ENCODE measurements at places on chromosomes 11 and 22.

DNA sequence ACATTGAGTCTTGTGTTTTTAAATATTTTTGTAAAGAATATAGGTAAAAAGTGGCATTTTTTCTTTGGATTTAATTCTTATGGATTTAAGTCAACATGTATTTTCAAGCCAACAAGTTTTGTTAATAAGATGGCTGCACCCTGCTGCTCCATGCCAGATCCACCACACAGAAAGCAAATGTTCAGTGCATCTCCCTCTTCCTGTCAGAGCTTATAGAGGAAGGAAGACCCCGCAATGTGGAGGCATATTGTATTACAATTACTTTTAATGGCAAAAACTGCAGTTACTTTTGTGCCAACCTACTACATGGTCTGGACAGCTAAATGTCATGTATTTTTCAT, 333 bp upstream of the CD3E start:
- DNase-seq = no peak

- DNase-seq = no peak
Observed at GRCh38 chr11:12696911-12697581, 22.8 kb downstream of the TEAD1 start.

DNA sequence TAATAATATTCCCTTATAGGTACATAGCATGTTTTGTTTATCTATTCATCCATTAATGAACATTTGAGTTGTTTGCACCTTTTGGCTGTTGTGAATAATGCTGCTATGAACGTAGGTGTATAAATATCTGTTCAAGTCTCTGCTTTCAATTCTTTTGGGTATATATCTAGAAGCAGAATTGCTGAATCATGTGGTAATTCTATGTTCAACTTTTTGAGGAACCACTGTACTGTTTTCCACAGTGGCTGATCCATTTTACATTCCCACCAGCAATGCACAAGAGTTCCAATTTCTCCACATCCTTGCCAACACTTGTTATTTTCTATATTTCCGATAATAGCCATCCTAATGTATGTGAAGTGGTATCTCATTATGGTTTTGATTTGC, 51.2 kb upstream of the CWF19L2 start:
- no peak for DNase-seq

GRCh38 chr11:129333873-129334272, 41.8 kb upstream of the BARX2 start:
- no peak for DNase-seq

- no peak for DNase-seq
Observed at GRCh38 chr11:13884158-13884799, 78.2 kb upstream of the SPON1 start.

DNA sequence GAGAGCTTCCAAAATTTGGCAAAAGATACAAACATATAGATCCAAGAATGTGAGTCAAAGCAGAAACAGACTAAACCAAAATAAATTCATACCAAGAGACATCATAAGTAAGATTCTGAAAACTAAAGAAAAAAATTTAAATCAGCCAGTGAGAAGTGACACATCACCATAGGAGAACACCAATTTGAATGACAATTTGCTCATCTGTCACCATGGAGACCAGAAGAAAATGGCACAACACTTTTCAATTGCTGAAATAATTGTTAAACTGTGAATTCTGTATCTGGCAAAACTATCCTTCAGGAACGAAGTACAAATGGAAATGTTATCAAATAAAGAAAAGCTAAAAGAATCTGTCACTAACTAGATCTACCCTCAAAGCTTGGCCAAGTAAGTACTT, 864.3 kb downstream of the BRD1 start:
- no peak for DNase-seq

DNA sequence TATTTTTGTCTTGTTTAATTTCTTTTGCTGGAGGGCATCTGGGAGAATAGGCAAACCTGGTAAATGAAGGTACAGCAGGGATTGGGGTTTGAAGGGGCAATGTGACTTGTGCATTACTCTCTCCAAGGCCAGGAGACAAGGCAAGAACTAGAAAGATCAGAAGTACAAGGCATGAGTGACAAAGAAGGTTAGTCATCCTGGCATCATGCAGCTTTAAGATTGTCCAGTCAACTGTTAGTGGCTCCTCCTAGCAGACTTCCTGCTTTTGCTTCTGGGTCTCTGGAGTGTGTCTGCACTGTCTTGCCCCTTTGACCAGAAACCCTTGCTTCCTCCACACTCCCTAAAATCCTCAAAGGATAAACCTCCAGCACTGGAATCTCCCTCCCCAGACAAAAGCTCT, 27.2 kb upstream of the GLYATL1 start:
- DNase-seq = no peak

DNA sequence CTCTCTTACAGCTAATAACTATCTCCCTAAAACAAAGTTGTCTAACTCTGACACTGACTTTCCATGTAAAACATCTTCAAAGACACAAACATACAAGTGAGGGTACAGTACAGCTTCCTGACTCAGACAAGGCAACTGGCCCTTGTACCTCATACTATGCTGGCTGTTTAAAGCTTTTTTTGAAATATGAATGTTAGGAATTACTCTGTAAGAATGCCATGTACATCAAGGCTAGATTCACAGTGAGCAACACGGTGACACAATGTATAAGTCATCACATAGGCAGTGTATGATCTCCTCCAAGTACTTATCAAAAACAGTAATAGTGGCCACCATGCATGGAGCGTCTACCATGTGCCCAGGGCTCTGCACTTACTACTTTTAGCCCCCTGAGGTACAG, 28.6 kb downstream of the ALG8 start:
- DNase-seq = no peak

DNA sequence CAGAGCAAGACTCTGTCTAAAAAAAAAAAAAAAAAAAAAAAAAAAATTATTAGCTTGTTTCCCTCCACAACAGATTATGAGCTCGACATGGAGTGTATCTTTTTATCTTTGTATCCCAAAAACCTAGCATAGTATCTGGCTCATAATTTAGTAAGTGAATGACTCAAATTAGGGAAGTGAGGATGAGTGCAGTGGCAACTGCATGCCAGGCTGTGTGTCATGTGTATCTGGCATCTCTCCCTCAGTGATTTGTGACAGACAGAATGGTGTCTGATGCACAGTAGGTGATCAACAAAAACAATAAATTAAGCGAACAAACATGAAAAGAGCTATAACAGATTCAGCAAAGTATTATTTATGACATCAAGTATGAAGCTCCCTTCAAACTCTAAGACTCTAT, 7.2 kb downstream of the STK33 start:
- DNase-seq = no peak

GRCh38 chr11:111454561-111455192, 57.5 kb downstream of the BTG4 start:
- DNase-seq = peak; percentile 48

GRCh38 chr11:61963016-61963281, 4.5 kb downstream of the FTH1 start:
- no peak for DNase-seq

DNA sequence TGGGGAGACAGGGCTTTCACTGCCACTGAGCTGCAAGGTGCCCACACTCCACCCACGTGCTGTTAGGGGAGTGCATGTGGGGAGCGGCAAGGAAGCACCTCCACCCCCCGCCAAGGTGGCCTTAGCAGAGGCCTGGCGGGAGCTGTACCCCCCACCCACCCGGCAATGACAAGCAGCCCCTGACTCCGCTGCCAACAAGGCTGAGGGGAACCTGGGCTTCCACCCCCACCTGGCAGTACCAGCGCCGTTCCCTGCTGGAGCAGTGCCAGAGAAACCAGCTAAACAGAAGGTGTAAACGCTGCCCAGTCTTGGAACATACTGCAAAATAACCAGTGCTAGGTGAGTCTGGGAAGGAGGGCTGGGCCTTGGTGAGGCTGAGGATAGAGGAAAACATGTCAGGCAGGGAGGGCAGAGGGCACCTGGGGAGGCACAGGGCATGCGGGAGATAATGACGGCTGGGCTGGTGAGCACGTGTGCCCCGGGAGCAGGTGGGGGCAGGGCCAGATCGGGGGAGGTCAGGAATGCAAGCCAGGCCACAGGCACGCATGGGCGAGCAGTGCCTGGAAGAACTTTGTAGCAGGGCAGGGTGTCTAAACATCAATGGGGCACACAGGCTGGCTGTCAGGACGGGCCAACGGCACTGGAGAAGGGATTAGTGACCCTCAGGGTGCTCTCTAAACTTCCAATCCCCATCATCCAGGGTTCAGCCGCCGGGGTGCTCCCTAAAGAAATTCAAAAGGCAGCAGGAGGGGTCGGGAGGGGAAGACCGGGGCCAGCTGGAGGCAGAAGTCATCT, 6.6 kb downstream of the CERK start:
- DNase-seq = peak; percentile 48

GRCh38 chr11:117818041-117818873, 6.3 kb downstream of the FXYD2 start:
- peak; percentile 39 for DNase-seq

DNA sequence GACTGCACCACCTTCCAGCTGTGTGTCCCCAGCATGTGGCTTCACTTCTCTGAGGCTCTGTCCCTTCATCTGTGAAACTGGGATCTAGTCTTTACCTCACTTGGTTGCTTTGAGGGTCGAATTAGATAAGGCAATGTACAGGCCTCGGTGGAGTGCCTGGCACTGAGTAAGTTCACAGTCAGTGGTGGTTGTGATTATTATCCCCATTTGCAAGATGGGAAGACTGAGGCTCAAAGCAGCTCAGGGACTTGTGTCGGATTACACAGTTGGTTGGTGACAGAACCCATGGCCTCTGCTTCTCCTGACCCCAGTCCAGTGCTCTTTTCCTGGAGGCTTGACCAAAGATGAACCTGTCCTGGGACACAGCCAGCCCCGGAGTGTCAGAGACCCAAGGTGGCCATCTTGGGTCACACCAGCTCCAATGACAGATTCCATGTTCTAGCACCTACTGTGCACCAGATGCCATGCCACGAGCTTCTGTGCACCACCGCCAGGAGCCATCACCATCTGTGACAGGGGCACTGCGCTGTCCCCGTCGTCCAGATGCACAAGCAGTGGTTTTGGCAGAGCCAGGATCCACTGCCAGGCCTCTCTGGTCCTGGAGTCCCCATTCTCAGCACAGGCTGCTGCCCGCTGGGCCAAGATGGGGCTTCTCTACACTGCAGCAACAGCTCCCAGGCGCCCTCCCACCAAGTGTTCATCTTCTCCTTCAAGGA, 60.5 kb downstream of the IGLL1 start:
- DNase-seq = no peak
